ENCODE measurements at places on chromosomes 4 and X.

- ATAC-seq: no peak
These were observed 86.7 kb upstream of the MAGEA4 start for GRCh38 chrX:151825925-151826485.

GRCh38 chrX:133648594-133648993 lies 233.3 kb upstream of the GPC4 start:
- no peak for ATAC-seq

DNA sequence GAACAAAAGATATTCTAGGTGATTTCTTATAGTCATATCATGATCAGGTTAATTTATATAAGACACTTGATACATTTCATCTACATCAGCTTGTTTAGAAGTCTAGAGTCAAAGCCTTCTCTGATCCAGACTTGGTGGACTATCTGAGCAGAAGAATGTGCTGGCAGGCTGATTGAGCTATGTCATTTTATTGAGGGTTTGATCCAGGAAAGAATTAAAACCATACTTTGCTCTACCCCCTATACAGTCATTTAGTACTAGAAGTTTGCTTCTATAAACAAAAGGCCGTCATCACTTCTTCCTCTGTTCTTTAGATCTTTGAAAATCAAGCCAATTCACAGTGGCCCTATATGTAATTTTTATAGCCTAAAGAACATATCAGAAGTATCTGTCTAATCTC lies 173.1 kb upstream of the PITX2 start:
- ATAC-seq: no peak

DNA sequence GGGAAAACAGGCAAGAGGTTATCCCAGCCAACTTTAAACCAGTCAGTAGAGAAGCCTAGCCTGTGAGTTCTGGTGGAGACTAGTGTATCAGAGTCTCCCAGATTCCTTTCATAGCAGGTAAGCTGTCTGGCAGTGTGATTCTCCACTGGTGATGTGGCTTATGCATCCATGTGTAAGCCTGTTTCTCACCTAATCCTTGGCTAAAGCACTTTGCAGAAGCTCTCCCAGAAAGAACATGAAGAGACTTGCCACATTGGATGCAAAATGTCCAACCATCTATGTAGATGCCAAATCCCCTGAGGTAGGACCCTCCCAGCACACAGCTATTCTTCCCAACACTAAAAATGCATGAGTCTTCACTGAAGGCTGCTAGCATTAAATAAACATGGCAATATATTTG lies 111.7 kb downstream of the CHRNA9 start:
- no peak for ATAC-seq

- ATAC-seq: no peak
These were observed 36.9 kb downstream of the INTS6L start for GRCh38 chrX:135557344-135557743.

- ATAC-seq: no peak
These were observed 13.5 kb downstream of the SNCA start for GRCh38 chr4:89823416-89823815.

DNA sequence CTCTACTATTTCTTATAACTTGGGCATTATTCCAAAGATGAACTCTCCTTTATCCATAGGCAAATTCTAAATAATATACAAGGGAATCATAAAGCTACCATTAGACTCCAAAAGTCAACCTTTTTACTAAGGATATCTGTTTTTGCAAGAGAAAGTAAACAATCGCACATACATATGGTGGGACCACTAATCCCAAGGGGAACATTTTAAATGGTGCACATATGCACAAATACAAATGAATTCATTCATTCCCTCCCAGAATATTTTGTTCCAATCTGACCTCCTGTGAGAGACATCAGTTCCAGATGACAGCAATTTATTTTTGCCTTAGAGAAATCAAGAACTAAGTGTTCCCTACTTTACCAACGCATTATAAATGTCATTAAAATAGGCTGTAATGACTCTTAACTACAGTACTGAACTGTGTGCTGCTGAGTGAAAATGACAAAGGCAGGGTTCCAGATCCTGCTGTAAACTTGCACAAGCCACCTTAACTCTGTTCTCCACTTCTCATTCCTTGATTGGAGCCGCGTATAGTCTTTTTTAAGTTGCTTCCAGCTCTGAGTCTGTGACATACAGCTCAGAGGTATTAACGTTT lies 2.0 kb downstream of the DHX15 start:
- ATAC-seq: no peak
